GM06990 (cell line): ENCODE measurements at places on chromosomes 4 and X.

GRCh38 chr4:110467400-110467799 lies 8.6 kb upstream of the ENPEP start:
- no peak for DNase-seq

- no peak for DNase-seq
These were observed 154.9 kb downstream of the STK32B start for GRCh38 chr4:5206016-5206790.

GRCh38 chr4:89486042-89486441 lies 178.4 kb upstream of the GPRIN3 start:
- DNase-seq = no peak

DNA sequence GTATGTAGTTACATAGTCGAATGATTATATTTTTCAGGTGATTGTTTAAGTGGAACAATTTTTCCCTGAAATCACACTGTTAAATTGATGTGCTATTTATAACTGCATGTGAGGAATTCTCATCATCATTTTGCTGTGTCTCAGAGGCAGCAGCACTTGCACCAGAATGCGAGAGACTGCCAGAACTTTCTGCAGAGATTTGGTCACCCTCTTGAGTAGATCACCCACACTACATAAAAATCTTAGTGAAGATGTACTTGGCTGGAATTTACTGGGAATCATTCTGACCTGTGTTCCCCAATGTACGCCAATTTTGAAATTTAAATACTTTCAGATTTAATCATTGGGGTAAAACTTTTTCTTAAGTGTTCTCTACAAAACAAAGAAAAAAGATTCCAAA lies 5.4 kb downstream of the UGT2B4 start:
- DNase-seq = no peak

- DNase-seq = no peak
These were observed 142.9 kb downstream of the TMEM164 start for GRCh38 chrX:110145854-110146253.

DNA sequence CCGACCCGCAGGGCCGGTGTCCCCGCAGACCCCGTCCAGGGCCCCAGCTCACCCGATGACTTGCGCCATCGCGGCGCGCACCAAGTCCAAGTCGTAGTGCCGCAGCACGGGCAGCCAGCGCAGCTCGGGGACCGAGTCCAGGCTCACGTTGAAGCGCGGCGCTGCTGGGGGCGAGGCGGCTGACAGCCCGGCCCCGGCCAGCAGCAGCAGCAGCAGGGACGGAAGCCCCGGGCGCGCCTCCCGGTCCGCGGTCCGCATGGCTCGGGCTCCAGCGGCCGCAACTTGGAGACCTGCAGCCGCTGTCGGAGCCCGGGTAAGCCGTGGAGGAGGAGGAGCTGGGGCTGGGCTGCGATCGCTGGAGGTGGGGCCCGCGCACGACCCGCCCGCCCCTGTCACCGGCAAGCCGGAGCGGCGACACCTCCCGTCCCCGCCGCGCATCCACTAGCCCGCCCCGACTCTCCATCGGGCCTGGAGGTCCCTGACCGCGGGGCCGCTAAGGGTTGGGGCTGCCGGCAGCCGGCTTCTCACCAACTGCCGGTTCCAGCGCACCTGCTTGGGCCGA lies at the start of gene NAAA:
NAAA (minus strand) TSS at position 322 of the 562 bp plus-strand sequence; CDS start at position 258, 64 bp downstream.
- peak; percentile 92 for DNase-seq

- DNase-seq = no peak
These were observed 3.2 kb upstream of the UXT start for GRCh38 chrX:47662144-47662657.

- no peak for DNase-seq
These were observed 34.9 kb downstream of the NOCT start for GRCh38 chr4:139050446-139050845.

DNA sequence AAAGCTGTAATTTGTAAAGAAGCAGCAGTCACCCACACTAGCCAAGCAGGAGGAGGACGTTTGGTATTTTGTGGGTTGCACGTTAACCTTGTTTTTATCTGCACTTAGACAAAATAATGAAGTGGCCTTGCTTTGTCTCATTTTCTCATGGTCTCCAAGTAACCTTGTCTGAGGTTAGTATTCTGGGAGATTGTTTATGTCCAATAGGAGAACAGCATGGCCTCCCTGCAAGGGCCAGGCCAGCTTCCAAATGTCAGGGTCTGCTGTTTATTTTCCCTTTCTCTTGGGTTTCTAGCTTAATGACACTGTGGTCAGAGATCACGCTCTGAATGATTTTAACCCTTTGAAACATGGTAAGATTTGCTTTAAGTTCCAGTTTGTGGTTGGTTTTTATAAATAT lies 29.9 kb downstream of the PNMA6E start:
- no peak for DNase-seq

GRCh38 chrX:10121787-10122186 lies 35.0 kb upstream of the CLCN4 start:
- peak; percentile 73 for DNase-seq

GRCh38 chr4:111933703-111934102 lies 211.6 kb upstream of the FAM241A start:
- no peak for DNase-seq

- DNase-seq = no peak
These were observed 179.4 kb downstream of the DHRSX start for GRCh38 chrX:2321411-2321810.

- DNase-seq = no peak
These were observed 81.1 kb upstream of the HELT start for GRCh38 chr4:184937030-184937710.

DNA sequence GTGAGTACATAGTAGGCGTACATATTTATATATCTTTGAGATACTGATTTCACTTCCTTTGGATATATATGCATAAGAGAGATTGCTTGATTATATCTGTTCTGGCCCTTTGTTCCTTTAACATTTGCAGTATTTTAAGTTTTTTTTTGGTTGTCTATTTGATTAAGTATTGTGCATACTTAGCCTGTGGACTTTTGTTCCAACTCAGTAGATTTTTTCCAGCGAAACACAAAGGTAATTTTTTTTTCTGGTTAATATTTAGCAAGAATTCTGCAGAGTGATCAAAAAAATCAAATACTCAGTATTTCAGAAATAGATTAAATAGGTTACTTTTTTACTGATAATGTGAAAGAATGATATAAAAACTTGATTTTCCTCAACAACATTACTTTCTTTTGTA lies at the start of gene AFM:
AFM (plus strand) TSS at position 388 of the 400 bp plus-strand sequence. CDS start 31 bp downstream, outside the sequence.
- DNase-seq = no peak

- DNase-seq = no peak
These were observed 38.9 kb upstream of the BCLAF3 start for GRCh38 chrX:20029728-20030127.

DNA sequence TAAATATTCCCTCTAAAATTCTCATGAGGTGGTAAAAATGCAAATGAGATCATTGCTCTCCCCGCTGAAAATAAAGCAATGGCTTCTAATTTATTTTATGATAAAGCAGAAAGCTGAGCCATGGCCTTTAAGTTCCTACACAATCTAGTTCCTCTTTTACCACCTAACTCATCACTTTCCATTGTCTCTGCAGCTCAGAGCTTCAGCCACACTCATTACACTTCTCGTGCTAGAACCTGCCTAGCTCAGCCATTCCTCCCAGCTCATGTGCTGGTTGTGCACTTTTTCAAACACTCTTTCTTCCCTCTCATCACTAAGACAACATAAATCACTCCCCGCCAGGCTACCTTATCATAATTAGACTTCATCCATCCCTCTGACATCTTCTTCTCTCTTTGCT lies 1112.1 kb upstream of the PRKX start:
- no peak for DNase-seq

GRCh38 chr4:153531000-153531358 lies 64.8 kb downstream of the TMEM131L start:
- no peak for DNase-seq

DNA sequence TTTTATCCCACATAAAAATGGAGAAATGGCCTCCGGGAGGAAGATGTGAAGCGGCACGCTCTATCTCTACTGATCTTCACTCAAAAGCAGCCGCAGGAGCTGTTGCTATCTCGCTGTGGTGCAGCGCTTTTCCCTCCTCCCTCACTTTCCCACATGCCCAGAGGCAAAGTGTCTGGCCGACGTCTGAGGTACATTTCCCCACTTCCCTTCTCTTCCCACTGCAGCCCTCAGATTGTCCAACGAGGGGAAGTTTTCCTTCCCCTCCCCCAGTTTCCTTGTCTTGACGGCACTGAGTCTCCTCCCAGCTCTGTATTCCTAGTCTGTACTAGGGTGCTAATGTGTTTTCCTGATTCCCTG lies 660 bp upstream of the COL25A1 start:
- no peak for DNase-seq

GRCh38 chr4:38105475-38106220 lies 145.4 kb downstream of the PTTG2 start:
- DNase-seq = no peak

DNA sequence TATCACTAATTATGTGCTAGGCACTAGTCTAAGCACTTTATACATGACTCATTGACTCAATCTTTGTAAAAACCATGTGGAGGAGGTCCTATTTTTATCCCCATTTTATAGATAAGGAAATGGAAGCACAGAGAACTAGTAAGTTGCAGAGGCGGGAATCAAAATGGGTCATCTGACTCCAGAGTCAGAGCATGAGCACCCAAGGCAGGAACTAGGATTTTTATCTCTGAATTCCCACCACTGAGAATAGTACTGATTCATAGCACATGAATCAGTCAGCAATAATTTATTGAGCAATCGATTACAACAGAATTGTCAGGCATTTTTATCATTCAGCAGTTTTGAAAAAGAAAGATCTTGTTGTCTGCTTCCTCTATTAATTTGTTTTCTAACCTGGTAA lies 19.3 kb downstream of the SCARB2 start:
- no peak for DNase-seq

DNA sequence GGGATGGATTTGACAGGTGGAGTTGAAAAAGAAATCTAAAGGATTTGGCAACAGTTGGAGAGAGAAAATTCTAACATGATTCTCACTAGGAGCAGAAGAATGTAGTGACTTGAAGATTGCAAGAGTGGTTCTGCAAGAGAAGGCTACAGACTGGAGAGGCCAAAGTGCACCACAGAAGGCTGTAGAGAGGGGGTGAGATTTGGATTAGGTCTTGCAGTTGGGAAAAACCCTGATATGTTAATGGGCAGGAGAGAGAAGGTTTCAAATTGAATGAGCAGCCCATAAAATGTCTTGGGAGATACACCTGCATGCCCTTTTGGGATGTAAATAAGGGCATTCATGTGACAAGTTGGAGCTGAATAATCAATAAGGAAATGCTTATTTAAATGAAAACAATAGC lies 14.7 kb upstream of the VEGFD start:
- DNase-seq = no peak

DNA sequence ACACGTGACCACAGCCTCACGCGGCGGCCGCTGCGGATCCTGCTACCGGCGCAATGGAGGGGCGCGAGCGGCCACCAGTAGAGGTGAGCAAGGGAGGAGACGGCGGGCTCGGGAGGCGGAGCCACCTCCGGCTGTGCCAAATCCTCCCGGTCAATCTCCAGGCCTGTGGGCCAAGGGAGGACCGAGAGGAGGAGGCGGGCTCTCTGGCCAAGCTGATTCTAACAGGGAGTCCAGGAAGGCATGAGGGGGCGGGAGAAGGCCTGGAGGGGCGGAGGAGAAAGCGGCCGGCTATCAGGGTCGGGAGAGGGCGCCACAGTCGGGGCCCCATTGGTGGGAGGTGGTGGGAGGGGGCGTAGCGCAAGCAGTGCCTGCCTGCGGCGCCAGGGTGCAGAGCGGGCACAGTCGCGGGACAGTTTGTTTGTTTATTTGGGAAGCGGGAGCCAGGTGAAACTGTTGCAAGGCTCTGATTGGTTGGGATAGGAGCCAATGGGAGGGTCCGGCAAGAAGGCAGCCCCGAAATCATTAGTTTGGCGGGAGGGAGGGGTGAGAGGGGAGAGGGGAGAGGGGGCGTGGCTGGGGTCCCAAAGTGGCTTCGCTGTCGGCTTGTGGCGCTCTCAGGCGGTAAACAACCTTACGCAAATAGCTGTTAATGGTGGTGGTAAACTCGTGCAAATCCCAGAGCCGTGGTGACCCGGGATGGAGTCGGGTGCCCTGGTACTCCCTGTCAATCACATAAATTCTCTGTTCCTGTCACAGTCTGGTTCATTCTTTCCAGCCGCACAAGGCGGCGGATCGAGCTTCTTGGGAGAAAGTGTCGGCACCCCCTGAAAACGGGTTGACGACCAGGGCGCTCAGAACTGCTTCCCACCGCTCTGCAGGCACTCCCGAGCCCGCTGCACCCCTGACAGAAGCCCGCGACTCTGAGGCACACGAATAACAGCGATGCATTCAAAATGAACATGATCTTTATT lies at the start of gene IRS4:
IRS4 (minus strand) TSS at position 55 of the 971 bp plus-strand sequence.
- DNase-seq = no peak

- no peak for DNase-seq
These were observed 212.6 kb downstream of the SPOCK3 start for GRCh38 chr4:167021545-167022155.
